Eye (tissue), 1 donor: ENCODE measurements at places on chromosomes 13 and 19.
A peak's percentile ranks its signal among the peaks of the same experiment; 100 is the strongest.

- DNase-seq, result no peak
Observed at GRCh38 chr13:23771552-23771951, 117.6 kb downstream of the MIPEP start.

DNA sequence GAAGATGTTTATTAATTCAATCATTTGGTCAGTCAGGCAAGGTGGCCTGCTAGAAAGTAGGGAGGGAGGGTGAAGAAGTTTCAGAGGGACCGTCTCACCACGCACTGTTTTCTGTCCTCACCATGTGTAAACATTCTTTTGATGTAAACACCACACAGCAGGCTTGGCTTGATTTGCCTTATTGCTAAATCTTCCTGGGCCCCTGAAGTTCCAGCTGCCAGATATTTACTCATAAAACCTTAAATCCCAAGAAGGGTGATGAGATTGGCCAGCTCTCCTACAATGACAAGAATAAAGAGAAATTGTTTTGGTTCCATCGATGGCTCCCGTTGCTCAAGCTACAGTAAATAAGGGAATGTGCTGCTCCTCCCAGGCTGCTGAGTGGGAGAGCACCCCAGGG lies 198.2 kb upstream of the TMTC4 start:
- DNase-seq, result no peak

GRCh38 chr13:51768378-51768921 lies 35.5 kb downstream of the DHRS12 start:
- peak; percentile 25 for DNase-seq

GRCh38 chr19:11400798-11401197 lies 16.7 kb upstream of the EPOR start:
- DNase-seq, result peak; percentile 79

- no peak for DNase-seq
Observed at GRCh38 chr19:19227217-19227616, 15.5 kb downstream of the NCAN start.
